ENCODE measurements at places on chromosomes 16 and 17. TPM values are rescaled to one million over a fixed set of nuclear protein-coding genes. Genes with fewer than 3 reads are reported as not detected.

DNA sequence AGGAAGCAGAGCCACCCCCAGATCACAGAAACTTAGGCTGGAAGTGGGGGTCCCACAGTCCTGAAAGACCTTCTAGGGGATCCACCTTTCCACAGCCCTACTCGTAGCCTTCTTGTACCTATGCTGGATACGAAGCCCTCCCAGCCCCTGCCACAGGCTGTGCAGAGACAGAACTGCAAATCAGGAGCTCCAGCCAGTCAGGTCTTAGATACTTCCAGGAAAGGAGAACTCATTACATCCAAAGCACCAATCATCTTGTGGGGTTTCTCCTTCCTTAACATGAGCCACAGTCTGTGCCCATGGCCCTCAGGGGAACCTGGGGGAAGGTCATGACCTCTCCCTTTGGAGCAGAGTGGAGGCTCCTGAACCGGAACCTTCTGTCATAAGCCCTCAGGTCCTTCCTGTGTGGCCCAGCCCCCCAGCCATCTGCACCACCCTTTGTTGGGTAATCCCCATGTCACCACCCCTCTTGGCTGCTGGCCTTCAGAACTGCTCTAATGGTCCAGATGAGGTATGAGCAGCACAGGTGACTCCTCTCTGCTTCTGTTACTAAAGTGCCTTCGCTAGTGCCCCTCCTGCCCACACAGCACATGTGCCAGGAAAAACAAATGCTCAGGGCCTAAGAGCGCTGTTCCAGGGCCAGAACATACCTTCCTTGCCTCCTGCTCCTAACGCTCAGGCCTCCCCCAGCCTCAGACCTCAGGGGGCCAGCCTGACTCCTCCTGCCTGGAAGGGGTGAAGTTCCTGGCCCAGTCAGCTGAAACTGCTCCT, 14.6 kb downstream of the SRCIN1 start:
- no peak for DNase-seq

DNA sequence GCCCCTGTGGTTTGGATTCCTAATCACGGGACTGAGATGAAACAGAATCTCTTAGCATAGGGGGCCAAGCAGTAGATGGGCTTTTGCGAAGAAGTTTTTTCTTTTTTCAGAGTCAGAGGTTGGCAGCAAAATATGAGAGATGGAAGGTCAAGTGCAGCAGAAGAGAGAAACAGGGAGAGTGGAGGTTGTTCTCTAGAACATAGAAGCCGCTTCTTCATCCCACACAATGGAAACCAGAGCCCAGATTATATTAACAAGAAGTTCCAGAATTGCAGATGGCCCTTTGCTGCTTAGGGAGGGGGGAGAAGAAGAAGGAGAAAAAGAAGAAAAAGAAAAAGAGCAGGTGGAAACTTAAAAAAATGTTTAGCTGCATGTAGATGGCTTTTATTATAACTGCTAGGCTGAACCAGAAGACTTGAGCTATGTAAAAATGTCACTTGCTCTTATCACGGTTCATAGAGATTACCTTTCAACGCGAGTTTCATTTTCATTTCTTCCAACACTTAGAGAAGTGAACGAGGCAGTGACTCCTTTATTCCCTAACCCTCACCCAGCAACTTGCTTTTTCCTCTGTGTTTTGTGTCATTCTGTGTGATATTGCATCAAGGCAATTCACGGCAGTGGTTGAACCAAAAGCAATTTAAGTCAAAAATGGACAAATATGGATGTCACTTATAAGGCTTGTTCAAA, 737.5 kb downstream of the WWOX start:
- no peak for DNase-seq

GRCh38 chr16:57364143-57364542, 5.6 kb downstream of the CCL22 start:
- DNase-seq = no peak

GRCh38 chr17:78748048-78748729, 33.9 kb downstream of the CYTH1 start:
- DNase-seq = no peak

DNA sequence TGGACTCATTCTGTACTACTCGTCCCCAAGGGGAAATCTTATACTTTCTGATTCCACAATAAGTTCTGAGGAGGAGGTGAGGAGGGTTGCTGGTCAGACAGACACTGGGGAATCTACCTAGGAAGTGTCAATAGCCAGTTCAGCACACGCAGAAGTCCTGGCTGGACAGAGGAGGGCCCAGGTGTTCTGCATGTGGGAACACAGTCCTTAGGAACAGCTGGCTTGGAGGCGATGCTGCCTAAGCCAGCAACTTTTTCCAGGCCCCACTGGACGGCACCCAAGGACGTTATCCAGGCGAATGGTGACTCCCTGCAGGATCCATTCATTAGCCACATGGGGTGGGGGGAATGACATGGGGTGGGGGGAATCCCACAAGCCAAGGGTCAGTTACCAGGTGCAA, 29.9 kb upstream of the WFIKKN2 start:
- DNase-seq = no peak

GP1BA gene
- not detected for total RNA-seq

GRCh38 chr16:47991491-47991890, 164.3 kb downstream of the ABCC12 start:
- no peak for DNase-seq

DNA sequence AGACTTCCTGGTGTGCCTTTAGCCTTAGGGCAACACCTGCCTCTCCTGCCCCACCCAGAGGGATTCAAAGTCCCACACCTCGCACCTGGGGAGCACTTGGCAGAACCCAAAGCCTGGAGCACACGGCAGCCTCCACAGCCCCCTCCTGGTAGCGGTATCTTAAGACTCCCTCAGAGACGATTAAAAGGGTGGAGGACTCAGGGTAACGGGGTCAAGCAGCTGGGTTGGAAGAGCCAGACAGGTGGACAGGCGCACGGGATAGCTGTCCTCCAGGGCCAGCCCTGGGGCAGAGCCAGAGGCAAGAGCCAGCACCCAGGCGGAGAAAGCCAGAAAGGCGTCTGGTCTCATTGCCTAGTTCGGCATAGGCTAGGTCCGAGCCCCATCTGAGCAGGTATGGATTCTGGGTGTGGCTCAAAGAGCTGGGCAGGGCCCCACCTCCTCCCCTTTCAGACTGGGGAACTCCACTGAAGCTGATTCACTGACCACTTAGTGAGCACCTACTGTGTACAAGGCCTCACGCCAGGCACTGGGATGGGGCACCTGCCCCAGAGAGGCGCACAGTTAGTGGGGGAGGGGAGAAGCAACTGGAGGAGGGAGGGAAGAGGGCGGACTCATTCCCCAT, 55.0 kb upstream of the MEAK7 start:
- no peak for DNase-seq

DNA sequence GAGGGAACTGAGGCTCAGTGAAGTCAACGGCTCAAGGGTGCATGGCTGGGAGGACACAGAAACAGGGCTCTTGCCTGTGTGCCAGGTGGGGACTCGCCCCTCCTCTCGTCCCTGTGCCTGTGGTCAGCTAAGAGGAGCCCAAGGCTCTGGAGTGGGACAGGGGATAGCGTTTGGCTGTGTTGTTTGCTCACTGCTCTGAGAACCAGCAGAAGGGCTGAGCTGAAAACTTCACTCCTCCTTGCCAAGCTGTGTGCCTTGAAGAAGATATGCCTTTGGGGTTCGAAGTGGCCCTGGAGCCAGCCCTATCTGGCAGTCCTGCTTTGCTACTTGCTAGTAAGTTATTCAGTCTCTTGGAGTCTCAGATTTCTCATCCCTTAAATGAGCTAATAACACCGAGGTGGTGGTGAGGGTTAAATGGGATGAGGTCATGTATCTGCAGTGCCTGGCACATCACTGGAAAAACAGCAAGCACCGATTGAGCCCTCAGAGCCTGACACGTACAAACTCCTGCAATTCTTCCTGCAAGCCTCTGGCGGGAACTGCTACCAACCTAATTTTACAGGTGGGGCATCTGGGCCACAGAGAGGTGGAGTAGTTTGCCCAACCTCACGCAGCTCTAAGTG, 17.7 kb downstream of the FOXL1 start:
- DNase-seq = no peak

CD7 gene
- total RNA-seq = not detected
